ENCODE measurements at places on chromosomes 4 and X.

DNA sequence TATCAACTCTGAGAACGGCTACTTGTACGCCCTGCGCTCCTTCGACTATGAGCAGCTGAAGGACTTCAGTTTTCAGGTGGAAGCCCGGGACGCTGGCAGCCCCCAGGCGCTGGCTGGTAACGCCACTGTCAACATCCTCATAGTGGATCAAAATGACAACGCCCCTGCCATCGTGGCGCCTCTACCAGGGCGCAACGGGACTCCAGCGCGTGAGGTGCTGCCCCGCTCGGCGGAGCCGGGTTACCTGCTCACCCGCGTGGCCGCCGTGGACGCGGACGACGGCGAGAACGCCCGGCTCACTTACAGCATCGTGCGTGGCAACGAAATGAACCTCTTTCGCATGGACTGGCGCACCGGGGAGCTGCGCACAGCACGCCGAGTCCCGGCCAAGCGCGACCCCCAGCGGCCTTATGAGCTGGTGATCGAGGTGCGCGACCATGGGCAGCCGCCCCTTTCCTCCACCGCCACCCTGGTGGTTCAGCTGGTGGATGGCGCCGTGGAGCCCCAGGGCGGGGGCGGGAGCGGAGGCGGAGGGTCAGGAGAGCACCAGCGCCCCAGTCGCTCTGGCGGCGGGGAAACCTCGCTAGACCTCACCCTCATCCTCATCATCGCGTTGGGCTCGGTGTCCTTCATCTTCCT, 2.7 kb downstream of the PCDH10 start:
- DNase-seq: no peak

GRCh38 chr4:184280137-184280536, 62.5 kb upstream of the ENPP6 start:
- no peak for DNase-seq

GRCh38 chr4:3599951-3600350, 67.7 kb upstream of the LRPAP1 start:
- DNase-seq: no peak

DNA sequence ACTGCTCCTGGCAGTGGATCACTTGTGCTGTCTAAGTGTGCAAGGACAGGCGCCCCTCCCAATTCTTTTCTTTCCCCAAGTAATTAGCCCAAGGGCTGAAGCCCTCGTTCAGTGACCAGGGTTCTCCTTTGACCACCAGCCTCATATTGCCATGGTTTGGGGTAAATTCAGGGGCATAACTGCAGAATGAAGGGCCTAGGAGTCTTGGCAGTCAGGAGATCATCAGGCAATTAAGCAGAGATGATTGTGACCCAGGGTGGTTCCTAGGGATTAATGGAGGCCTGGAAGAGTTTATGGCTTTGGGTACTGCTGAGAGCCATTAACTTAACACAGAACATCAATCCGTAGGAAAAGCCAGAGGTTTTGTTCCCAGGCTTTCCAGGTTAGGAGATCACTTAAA, 170.7 kb downstream of the PTTG2 start:
- no peak for DNase-seq

DNA sequence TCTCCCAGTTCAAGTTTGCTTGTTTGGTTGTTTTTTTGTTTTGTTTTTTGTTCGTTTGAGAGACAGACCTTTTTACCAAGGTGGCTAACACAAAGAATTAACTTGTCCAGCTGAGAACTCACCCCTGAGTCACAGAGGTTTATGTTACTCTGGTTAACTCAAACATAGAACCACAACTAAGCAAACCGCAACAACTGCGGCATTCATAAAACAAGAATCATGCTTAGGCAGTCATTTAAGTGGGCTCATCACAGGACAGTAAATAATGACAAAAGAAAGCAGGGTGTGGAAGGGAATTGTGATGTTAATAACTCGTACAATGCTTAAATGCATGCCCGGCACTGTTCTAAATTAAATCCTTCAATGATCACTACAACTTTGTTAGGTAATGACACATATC, 24.7 kb upstream of the IL13RA1 start:
- no peak for DNase-seq

- DNase-seq: no peak
Observed at GRCh38 chr4:1986578-1987210, 22.1 kb downstream of the NELFA start.

GRCh38 chr4:55931833-55932232, 16.9 kb upstream of the CEP135 start:
- no peak for DNase-seq

- no peak for DNase-seq
Observed at GRCh38 chr4:164012396-164013027, 518.0 kb downstream of the TMA16 start.

- no peak for DNase-seq
Observed at GRCh38 chr4:81564025-81564424, 92.3 kb upstream of the RASGEF1B start.

- no peak for DNase-seq
Observed at GRCh38 chr4:152881974-152882373, 54.1 kb upstream of the FHDC1 start.

GRCh38 chr4:80540785-80541469, 205.4 kb downstream of the CFAP299 start:
- DNase-seq: no peak

GRCh38 chr4:85854546-85854945, 379.6 kb downstream of the ARHGAP24 start:
- no peak for DNase-seq

DNA sequence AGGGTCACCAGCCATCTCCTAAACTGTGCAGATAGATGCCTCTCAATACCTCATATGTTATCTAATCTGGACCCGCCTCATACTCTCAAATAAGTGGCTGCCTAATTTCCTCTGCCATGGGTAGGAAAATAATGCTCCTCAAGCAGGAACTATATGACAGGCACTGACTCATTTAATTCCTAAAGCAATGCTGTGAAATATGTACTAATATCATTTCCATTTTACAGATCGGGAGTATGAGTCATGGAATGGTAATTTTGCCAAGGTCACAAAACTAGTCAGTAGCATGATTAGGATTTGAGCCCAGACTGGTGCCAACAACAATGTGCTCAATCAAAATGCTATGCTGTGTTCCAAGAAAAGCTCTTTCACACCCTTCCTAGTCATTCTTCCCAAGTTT, 3.0 kb upstream of the NXT2 start:
- no peak for DNase-seq

DNA sequence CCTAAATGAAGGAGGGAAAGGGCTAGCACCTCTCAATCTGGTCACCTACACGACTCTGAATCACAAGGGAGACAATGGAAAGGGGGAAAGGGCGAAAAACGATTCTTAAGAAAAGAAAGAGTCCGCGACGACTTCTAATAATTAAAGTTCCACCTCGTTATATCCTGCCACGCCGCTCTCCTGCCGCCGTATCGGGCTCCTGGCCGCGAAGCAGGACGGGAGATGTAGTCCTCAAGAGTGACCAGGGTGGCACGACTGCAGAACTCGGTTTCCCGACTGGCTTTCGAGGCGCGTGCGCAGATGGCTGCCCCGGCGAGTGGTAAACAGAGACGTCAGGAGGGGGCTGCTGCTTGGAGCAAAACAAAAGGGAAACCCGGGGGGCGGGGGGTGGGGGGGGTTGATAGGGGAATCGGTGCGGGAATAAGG, at the start of gene FOXO4:
Gene FOXO4, plus strand, starts transcription at position 297 of the 426 bp plus-strand sequence. CDS start 678 bp downstream, outside the sequence.
- peak; percentile 90 for DNase-seq

DNA sequence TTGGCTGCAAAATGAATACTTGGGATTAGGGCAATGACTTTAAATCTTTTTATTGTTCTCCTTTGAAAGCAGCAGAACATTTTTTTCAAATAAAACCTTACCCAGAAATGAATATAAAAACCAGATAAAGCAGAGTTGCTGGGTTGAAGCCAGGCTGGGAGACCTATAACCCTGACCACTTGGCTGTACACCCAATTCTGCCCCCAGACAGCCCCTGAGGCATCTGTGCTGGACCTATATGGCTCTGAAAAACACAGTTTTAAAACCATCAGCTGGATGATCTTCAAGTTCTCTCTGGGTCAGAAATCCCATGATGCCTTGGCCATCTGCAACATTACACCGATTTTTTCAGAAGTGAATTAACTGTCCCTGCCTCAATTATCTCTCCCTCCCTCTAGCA, 23.7 kb upstream of the GLRA2 start:
- DNase-seq: no peak

GRCh38 chr4:52645300-52645699, 13.8 kb downstream of the USP46 start:
- DNase-seq: no peak

DNA sequence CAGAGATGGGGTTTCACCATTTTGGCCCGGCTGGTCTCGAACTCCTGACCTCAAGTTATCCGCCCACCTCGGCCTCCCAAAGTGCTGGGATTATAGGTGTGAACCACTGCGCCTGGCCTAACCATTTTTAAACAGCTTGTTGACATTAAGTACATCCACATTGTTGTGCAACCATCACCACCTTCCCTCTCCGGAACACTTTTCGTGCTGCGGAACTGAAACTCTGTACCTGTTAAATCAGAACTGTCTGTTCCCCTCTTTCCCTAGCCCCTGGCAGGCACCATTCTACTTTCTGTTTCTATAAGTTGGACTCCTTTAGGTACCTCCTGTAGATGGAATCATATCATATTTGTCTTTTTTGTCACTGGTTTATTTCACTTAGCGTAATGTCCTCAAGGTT, 9.5 kb downstream of the FHDC1 start:
- no peak for DNase-seq

- DNase-seq: no peak
Observed at GRCh38 chr4:183284965-183285364, 35.1 kb downstream of the CLDN22 start.

- DNase-seq: no peak
Observed at GRCh38 chrX:20028588-20028987, 37.7 kb upstream of the BCLAF3 start.

GRCh38 chr4:147853706-147854105, 121.8 kb downstream of the ARHGAP10 start:
- no peak for DNase-seq

GRCh38 chr4:148854203-148854602, 412.0 kb upstream of the NR3C2 start:
- DNase-seq: no peak

- no peak for DNase-seq
Observed at GRCh38 chrX:132802033-132802432, 156.4 kb downstream of the HS6ST2 start.

DNA sequence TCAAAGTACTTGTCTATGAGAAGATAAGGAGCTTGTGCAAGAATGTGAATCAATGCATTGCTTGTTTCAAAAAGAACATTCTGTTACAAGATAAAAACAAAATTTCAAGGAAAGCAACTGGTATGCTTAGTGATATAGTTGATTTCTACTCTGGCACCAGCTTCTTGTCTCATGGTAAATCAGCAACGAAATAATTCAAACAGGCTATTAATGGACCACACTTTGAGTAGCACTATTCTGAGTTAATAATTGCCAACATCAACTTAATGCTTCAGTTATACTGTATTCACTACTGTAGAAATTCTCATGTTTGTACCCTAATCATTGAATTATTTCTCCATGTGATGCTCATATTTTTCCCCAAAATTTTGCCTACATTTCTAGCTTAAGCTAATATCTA, 252.6 kb downstream of the NDST4 start:
- DNase-seq: no peak

GRCh38 chr4:13218326-13218958, 265.7 kb downstream of the RAB28 start:
- DNase-seq: no peak

- DNase-seq: no peak
Observed at GRCh38 chr4:152169683-152170082, 366.2 kb downstream of the FBXW7 start.

- no peak for DNase-seq
Observed at GRCh38 chr4:41594432-41594831, 56.5 kb downstream of the LIMCH1 start.

GRCh38 chr4:130395871-130396270, 1299.9 kb downstream of the C4orf33 start:
- no peak for DNase-seq
